ENCODE measurements at places on chromosomes 7 and 10.

DNA sequence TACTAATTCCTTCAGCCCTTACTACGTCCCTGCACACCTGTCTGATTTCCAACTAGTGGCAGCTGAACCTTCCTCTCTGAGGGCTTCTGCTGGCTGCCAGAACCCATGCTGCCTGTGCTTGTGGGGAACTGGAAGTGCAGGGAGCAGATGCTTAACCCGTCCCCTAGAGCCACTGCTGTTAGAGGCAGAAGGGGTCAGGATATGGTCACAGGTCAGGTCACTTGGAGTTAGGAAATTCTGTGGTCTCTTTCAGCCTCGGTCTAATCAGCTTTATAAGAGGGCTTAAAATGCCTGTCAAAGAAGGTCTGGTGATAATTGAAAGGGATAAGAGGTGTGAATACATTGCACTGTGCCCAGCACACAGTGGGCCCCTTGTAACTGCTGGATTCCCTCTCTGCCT is 82.0 kb downstream of the PLPP4 start:
- DNase-seq = no peak

GRCh38 chr7:42237811-42238541 is 967 bp upstream of the GLI3 start:
- no peak for DNase-seq

GRCh38 chr7:12434012-12434642 is 30.5 kb upstream of the VWDE start:
- DNase-seq = no peak

GRCh38 chr7:138543739-138544138 is 83.7 kb downstream of the TRIM24 start:
- no peak for DNase-seq

GRCh38 chr7:16660702-16661464 is 14.9 kb downstream of the BZW2 start:
- DNase-seq = no peak

GRCh38 chr10:70474780-70475179 is 3.8 kb upstream of the PALD1 start:
- DNase-seq = no peak

DNA sequence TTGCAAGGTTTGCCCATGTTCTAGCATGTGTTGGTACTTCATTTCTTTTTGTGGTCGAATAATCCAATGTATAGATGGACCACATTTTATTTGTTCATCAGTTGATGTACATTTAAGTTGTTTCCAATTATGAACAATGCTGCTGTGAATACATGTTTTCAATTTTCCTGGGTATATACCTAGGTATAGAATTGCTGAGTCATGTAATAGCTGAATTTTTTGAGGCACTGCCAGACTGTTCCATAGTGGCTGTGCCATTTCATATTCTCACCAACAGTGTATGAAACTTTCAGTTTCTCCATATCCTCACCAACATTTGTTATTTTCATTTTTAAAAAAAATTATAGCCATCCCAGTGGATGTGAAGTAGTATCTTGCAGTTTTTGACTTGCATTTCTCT is 90.5 kb downstream of the EZH2 start:
- no peak for DNase-seq

DNA sequence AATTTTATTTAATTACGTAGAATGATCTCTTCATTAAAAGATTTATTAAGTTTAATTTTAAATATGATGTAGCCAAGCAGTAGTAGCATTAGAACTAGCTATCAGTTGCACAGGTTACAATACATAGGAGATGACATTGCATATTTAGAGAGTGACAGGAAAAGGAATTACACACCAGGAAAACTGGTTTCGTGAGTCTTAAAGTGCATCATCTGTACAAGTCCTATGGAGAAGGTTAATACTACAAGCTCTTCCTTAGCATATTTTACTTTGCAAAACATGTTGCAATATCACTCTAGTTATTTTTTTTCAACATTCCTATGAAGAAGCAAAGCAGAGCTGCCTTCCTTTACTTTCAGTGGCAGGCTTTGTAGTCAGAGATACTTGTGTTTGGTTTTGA is 20.2 kb upstream of the SEM1 start:
- peak; percentile 29 for DNase-seq

DNA sequence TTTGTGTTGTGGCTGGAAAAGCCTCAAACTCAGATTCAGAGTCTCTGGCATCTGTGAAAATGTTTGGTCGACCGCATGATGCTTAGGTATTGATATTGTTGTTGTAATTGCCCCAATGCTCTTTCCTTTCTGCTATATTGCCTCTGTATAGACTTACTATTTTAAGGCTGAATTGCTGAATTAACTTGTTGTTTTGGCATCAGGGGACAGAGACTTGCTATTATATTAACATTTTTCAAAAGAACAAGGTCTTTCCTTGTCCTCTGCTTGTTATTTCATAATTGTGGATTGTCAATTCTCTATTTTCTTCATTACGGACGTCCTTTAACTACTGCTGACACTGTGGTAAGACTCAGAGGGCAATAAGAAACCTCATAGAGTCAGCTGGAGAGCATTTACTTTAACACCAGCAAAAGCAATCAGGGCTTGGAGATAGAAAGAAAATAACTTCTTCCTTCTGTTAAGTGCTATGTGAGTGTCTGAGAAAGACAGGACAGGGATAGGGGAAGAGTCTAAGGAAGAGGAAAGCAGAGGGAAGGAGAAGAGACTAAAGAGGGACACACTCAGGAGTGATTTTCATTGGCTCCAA is 17.6 kb downstream of the CPED1 start:
- no peak for DNase-seq

- no peak for DNase-seq
These were observed 271.9 kb downstream of the ADARB2 start for GRCh38 chr10:1465418-1465911.

DNA sequence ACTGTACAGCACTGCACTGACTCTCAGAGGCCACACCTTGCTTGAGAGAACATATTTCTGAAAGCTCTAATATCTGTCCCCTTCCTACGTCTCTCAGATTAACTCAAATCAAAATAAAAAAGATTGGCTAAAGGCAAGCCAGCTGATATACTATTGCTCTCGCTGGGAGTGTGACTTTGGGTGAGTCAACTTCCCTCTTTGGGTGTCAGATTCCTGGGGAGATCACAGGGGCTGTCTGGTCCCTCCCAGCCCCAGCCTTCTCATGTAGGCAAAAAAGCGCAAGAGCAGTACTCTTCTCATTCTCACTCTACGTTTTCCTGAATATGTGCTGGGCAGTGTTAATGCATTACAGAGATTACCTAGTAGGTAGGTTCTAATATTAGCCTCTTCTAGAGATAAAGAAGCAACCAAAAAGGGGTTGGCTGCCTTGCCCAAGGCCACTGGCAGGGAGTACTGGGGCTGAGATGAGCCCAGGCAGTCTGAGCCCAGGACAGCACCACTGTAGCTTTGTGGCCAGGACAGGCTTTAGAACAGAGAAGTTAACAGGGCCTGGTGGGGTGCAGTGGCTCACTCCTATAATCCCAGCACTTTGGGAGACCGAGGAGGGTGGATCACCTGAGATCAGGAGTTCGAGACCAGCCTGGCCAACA is 9.1 kb upstream of the DENND2A start:
- DNase-seq = no peak

DNA sequence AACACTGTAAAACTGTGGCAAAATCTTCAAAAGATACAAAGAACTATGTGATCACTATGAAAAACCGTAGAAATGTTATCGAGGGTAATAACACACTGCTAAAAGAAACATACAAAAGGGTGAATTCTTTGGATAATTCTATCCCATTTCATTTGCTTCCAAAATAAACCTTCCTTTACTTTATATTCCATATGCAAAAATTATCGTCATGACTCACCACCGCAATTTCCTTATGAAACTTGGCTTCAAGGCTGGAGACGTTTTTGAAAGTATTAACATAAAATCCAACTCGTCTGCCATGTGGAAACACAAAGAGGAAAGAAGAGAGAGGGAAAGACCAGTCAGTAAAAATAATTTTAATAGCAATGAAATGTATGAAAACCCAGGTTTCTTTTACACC is 165.2 kb downstream of the AMPH start:
- no peak for DNase-seq

DNA sequence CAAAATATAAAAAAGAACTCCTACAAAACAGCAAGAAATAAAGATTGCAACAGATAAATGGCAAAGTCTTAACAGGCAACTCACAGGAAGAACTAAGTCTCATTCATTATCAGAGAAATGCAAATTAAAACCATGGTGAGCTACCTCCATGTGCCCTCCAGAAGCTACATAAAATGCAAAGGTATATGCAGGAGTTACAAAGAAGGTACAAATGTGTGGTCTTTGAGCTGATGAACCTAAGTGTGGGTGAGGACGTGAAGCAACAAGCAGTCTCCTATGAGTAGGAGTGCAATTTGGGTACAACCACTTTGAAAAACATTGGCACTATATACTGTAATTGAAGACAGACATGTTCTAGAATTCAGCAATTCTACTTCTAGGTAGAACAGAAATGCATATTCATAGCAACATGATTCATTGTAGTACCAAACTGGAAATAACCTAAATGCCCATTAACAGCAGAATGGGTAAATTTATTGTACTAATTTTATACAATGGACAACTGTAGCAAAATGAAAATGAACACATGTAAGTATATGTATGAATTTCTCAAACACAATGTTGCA is 61.6 kb upstream of the KCNMA1 start:
- DNase-seq = no peak

DNA sequence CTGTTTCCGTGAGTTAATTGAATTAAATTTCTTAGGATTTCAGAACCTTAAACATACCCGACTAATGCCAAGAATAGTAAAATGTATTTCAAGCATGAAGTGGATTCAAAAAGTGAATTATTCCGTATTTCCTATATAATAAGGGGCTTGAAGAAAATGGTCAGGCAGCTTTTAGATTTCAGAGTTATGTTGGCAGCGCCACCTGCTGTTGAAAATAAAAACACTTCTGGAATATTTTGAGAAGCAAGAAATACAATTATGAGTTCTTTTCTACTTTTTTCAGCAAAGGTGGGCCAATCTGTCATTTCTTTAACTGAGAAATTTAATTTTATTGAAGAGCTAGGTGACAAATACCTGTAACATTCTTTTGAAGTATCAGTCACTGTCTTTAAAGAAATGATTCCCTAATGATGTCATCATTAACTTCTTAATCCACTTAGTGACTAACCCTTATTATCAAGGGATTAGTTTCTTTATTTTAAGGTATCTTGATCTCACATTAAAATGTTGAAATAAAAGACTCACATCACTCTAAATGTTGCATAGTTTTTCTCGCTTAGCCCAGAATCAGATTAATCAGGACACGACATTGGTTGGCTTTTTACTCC is 36.6 kb upstream of the AGR3 start:
- peak; percentile 16 for DNase-seq

DNA sequence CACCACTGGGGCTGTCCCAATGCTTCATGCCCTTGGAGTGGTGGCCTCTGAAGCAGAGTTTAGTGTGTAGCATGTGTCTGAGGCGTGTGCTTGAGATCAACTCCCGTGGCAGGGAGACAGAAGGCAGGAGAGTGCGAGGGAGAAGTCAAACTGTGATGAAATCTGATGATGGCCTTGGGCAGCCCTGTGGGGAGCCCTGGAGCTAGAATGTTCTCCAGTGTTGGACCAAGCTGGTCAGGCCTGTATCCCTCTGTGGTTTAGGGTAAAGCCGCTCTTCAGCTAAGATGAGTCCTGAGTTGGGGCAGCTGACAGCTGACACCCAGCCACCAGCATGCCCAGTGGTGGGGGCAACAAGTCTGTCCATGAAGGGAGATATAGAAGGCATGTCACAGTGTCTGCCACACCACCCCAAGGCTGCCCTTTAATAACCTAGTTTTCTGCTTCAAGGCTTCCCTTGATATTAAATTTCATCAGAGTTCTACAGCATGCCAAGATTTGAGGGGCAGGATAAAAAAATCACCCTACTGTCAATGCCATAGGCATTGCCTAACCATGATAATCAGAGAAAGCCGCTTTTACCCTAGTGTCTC is 170.5 kb upstream of the SVIL start:
- DNase-seq = no peak

DNA sequence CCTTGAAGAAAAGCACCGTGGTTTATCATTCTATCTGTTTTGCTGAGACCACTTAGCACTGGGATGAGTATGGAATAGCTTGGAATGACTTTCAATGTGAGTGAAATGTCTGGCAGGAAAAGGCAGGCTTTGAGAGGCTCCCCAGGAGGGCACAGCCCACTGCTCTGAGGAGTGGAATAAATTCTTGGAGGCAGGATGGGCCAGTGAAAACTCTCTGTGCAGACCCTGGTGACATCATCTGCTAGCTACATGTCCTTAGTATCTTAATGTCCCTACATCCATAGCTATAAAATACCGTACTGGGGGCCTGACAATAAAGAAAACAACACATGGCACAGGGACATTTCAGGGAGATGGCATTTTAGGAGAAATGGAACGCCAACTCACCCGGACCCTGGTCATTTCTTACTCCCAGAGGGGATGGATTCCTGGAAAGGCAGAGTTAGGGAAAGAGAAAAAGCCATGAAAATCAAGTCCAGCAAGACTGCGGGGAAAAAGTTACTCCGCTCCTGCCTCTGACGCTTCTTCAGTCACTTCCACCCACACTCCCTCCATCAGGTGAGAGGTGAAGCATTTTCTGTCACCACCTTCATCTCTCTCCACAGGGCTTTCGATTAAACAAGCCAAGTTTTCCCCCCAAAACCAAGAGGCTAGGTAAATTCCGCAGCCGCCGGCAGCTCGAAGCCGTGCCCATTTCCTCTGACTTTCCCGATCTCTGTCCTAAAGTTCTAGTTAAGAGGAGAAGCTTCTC is 991 bp downstream of the ZNF239 start:
- DNase-seq = no peak

DNA sequence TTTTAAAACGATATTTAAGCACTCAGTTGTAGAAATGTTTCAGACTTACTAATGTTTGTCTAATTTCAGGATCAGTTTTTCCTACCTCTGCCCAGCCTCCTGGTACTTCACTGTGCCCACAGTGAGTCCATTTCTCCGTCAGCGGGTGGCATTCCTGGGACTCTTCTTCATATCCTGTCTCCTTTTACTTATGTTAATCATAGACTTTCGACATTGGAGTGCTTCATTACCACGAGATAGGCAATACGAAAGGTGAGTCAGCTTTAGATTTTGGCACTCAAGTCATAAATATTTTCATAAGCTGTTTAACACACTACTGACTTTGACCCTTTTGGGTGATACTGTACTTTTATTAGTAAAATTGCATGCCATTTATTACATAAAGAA is 2.1 kb downstream of the ENTPD7 start:
- DNase-seq = no peak

- DNase-seq = no peak
These were observed 162.5 kb upstream of the CELF2 start for GRCh38 chr10:10855151-10855581.

- DNase-seq = peak; percentile 86
These were observed 13.6 kb downstream of the GIMAP4 start for GRCh38 chr7:150580638-150581394.

- DNase-seq = no peak
These were observed 253.7 kb downstream of the GLRX3 start for GRCh38 chr10:130389906-130390305.

GRCh38 chr7:47941136-47941844 is 7.0 kb downstream of the PKD1L1 start:
- no peak for DNase-seq

- no peak for DNase-seq
These were observed 45.1 kb downstream of the DPY19L1 start for GRCh38 chr7:34991938-34992840.
